Activated T-cell treated with anti-CD3 and anti-CD28 coated beads, Interleukin-2, amount 50 U/mL, for 48 hours (primary cell): ENCODE measurements at places on chromosomes 3 and 15.

DNA sequence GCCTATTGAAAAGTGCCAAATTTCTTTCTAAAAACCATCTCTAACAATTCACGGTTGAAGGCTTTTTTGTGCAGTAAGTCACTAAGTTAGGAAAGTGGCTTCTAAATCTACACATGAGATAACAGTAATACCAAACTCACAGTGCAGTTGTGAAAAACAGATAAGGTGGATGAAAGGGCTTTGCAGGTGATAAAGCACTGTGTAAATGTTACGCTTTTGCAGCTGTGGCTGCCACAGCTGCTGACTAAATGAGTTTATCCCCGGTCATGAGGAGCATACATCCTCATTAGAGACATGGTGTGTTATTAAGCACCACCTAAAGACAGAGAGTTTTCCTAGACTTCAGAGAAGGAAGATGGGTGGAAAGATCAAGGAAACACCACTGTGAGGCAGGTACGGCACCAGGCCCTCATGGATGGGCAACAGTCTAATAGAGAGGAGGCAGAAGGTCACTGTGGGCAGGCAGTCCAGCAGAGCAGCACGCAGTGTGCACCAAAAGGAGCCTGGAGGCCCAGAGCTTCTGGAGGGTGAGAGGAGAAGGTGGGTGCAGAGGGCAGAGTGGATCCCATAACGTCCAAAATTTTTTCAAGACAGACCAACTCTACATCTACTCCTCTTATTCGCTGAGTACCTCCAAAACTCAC is 68.5 kb downstream of the FMN1 start:
- DNase-seq, result peak; percentile 19

GRCh38 chr15:70140543-70141375 is 43.0 kb upstream of the TLE3 start:
- DNase-seq, result peak; percentile 28

GRCh38 chr15:71083349-71083748 is 31.9 kb upstream of the THSD4 start:
- DNase-seq, result no peak

GRCh38 chr3:62718515-62719320 is 156.5 kb downstream of the CADPS start:
- DNase-seq, result no peak

DNA sequence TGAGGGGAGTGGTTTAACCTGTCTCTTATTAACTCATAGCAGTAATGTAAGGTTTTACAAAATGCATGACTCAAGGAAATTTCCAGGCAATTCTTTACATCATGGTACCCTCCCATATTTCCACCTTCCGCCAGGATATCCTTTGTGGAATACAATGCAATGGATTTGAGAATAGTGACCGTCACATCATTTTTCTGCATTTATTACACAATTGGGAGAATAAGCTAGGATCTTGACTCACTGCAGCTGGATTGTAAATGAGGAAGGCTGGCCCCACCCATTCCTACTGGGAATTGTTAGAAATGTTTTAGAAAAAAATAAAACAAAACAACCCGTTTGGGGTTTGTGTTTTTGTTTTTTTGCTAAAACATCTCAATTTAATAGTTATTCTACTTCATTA is 97.4 kb downstream of the IMPG2 start:
- DNase-seq, result no peak

DNA sequence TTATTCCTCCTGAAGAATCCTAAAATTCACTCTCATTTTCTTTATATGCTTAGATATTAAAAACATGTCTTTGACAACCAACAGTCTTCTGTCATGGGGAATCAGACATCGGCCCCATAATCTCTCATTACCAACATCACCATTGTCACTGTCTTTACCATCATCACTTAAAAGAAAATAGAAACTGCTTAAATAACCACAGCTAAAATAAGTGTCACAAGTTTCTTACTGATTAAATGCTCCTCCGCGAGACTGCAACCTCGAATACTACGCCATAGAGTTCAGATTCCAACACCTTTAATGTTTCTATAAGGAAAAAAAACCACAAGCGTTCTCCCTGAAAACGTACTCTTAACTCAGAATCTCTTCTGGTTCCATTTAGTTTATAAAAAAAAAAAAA is 977.5 kb upstream of the CFAP20DC start:
- no peak for DNase-seq

GRCh38 chr3:9266716-9267115 is 17.3 kb upstream of the SRGAP3 start:
- DNase-seq, result no peak

DNA sequence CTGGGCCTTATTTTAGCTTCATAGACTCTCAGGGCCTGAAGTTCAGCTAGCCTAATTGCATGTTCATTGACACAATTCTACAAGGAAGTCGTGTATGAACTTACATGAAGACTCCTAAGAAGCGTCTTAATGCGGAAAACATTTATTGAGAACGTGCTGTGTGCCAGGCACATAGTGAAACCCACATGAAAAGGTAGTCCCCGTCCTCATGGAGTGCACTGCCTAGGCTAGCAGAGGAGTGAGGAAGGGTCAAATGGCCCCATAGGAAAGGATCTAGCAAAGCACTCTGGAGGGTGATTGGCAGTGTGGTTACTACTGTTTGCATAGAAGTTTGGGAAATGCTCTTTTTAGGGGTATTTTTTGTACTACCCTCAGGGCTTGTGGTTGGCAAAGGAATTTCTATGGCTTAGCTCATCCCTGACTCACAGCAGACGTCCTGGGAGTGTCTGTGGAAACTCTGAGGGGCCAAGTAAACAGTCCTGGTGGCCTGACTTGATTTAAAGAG is 854 bp upstream of the NPTN start:
- peak; percentile 22 for DNase-seq

DNA sequence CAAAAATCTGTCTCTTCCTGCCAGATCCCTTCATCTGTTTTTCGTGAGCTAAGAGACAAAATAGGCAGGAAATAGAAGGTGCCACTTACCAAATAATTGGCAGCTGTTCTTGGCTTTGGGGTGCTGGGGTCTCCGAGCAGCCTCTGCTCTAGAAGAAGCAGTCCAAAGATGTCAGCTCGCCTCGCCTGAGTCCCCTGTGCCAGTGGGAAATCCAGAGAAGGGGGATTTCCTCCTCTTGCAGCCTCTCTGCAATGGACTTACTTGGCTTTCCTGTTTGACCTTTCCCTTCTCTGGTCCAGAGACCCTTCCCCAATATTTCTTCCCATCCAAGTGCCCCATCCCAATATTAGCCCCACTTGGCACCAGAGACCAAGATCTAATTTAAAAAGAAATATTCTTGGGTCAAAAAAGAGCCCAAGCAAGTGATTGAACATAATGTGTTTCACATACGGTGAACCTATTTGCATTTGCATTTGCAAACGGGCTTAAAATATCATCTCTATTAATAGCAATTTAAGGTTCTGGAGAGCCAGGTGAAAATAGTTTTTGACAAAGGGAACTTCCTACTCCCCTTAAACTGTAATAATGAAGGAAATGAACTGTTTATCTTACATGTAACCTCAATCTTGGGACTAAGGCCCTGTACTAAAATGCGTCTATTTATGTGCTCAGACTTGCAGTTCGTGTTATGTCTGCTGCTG is 23.2 kb downstream of the CD86 start:
- no peak for DNase-seq

GRCh38 chr3:157445857-157446256 is 9.2 kb downstream of the PTX3 start:
- DNase-seq, result no peak

DNA sequence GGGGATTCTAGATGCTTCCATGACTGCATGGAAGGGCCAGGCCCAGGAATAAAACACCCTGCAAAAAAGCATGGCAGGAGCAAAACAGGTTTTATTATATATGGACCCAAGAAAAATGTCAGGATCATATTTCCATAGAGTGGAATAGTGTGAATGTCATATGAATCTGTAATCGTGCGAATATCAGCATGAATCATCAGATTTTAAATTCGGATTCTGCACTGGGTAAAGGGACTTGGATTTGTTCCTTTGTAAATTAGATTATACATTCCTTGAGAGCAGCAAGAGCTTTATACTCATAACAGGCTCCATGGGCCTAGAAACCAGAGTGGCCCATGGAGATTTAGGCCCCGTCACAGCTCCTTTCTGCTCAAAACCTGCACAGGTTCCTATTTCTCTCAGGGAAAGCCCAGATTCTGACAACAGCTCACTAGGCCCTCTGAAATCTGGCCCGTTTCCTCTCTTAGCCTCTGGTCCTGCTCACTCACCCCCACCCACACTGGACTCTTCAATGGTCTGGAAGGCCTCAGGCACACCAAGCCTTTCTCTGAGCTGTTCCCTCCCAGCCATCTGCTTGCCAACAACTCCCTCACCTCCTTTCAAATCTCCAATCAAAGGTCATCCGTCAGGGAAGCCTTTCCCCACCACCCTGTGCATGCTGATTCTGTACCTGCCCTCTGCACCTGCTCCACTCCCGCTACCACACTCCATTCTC is 76.0 kb downstream of the FEM1B start:
- no peak for DNase-seq

DNA sequence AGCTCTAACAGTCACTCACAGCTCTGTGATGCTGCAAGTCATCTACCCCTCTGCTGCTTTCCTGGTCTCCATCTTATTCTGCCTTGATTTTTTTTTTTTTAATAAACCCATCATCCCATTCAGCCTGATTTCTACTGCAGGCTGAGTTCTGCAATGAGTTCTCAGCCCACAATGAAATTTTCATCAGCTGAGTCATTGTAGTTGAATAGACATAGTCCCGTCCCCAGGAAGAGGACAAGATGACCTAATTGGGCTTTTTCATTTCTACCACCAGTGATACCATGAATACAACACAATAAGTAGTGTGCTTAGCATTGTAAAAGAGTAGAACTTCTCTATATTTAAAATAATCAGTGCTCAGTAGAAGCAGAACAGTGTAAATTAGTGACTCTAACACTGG is 59.3 kb downstream of the C3orf85 start:
- DNase-seq, result no peak

GRCh38 chr3:193933451-193933850 is 202.5 kb upstream of the HES1 start:
- DNase-seq, result no peak

GRCh38 chr3:194925614-194926013 is 239.9 kb downstream of the FAM43A start:
- no peak for DNase-seq

GRCh38 chr3:38163117-38163840 is 2.1 kb upstream of the OXSR1 start:
- DNase-seq, result no peak

DNA sequence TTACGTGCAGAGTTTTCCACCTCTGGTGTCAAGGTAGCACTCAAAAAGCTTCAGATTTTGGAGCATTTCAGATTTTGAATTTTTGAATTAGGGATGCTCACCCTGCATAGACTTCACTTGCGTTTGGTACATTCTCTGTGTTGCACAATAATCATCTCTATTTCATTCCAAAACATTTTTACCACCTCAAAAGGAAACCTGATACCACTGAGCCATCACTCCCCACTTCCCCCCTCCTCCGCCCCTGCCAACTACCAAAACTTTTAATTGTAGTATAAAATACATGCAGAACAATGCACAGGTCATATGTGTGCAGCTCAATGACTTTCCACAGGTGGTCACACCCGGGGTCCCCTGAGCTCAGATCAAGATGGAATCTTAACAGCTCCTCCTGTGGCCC is 208.8 kb downstream of the SV2B start:
- DNase-seq, result peak; percentile 40

DNA sequence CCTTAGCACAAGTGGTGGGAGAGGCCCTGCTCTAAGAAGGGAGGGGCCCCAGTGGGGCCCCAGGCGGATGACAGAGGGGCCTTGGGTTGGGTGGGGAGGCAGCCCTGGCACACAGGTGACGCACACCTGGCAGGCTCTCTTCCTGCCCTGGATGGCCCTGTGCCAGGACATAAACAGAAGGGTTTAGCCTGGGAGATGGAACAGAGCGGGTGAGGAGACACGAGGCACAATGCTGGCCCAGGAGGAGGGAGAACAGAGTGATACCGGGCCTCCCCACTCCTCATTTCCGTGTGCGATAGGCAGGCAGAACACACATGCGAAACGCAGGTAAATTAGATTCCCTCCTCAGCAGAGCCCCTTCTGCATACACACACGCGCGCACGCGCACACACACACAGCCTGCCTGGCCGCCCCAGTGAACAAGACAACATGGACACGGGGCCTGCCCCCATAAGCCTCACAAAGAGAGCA is 39.8 kb downstream of the IDH2 start:
- DNase-seq, result peak; percentile 31

DNA sequence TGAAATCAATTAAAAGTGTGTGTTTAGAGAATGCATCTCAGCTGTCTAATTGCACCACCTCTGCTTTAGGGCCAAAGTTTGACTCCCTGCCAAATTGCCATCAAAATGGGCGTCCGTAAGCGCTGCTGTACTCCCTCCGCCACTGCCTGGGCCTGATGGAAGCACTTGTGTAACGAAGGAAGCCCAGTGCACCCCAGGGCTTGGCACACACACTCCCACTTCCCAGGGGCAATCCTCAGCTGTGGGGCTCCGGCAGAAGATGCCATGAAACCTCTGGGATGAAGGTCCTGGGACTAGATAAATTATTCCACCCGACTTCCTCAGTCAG is 137.8 kb downstream of the RORA start:
- no peak for DNase-seq

DNA sequence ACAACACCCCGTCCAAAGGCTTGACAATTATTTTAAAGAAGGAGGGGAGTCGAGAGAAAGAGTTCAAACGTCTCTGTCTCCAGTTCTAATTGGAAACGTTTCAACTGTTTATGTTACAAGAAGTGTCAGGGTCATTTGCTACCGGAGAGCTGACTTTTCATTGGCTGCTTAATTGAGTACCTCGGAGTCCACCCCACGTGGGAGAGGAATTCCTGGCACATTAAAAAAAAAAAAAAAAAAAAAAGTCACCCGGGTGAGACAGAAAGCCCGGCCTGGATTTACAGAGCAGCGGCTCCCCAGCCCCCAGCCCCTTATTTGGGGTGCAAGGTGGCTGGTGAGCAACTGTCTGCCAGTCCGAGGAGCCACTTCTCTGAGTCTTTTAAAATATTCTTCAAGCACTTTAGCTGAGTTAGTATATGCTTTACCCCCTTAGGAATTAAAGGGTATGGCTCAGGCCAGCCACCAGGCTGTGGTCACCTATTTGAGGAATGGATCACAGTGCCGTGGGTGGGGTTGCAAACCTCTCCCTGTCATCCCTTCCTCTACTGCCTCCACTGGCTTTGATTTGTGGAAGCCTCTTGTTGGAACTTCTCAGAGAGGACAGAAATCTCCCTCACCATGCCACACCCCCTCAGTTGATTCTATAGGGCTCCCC is 3.9 kb upstream of the TLE3 start:
- DNase-seq, result no peak

- no peak for DNase-seq
These were observed 20.1 kb upstream of the FSTL1 start for GRCh38 chr3:120470870-120471269.

- DNase-seq, result no peak
These were observed 299.5 kb downstream of the IL5RA start for GRCh38 chr3:2810723-2811122.

- DNase-seq, result no peak
These were observed 32.9 kb downstream of the AP3S2 start for GRCh38 chr15:89860891-89861290.
